Hepatocyte (in vitro differentiated cells): ENCODE measurements at places on chromosomes 5 and 9.

DNA sequence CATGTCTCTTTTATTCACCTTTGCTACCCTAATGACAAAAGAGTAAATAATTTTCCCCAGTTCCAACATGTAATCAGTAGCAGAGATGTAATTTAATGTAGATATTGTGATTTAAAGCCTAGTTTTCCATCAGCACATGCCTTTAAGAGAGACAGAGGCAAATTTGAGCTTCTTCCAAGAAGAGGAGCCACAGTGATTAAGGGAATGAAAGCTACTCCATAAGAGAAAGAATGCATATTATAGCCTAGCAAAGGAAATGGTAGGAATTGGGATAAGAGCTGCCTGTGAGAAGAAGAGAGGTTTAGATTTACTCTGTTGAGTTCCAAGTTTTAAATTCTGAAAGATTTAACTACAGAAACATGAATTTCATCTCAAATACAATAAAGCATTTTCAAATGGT lies 591.0 kb upstream of the DMAC1 start:
- no peak for DNase-seq

DNA sequence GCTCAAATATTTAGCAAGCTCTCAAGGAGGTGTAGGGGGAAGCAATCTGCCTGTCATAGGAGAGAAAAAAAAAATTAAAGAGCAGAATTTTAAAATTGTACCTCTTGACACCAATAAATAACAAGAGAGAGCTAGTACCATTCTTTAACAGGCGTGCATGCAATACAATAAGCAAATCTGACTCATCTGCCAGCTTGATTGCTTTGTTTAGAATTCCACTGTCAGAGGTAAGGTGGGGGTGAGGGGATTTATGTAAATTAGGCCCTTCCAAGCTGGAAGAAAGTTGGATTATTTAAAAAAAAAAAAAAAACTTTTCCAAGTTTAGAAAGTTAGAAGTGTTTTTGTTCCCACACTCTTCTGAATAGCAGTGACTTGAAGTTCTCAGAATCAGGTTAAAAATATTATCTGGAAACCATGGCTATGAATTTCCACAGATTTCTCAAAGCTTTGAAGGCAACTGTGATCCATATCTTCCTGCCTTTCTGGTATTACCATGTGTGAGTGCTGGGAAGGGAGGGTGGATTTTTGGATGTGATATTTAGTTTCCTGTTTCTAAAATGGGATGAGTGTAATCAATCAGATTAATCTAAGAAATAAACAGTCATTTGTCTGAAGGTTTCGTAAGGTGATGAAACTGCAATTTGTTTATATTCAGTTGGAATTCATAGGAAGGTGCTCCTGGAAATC lies 477.5 kb downstream of the TLE4 start:
- DNase-seq: no peak

DNA sequence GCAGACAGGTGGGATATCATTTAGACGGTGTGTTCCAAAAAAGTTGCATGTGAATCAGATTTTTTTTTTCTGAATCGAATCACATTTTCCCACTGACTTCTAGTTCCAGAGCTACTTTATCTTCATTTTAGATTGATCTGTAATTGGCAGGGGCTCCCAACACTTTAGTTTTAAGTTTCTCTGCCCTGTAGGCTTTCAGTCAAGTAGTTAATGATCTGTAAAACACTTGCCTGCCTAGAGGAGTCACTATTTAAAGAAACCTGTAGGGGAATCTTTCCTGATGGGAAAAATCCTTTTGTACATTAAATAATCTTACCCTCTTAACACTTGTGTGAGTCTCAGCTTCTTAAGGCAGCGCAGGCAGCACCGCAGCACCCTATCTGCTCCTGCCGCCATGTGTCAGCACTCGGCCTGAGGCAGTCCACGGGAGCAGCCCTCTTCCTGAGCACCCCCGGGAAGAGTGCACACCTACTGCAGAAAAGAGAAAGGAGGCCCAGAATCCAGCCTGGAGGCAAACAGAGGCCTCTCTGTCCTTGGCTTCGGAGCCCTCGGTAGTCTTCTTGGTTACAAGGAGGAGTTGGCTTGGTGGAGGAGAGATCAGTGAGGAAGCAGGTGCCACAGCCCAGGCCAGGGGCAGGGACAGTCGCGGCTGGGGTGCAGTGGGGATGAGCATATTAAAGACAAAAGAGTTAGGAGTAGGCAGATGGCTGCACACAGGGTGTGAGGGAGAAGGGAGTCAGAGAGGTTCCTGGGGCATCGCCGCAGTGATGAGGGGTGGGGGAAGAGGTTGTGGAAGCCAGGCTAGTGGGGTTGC lies 209.3 kb downstream of the GAPVD1 start:
- DNase-seq: no peak

DNA sequence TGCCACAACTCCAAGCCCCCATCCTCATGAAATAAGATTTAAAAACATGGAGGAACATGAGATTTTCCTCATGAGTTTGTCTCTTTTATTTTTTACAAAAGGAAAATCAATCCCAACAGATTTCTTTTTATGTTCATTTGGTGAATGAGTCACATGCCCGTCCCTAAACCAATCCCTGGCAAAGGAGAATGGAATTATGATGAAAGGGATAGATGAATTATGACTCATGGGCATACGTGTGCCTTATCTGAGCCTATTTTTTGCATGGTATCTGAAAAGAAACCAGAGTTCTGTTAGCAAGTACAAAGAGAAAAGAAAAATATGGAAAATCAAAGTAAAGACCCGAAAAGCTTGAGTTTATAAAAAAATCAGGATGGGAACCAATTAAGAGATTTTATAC lies 267.5 kb upstream of the TMEM161B start:
- no peak for DNase-seq

- DNase-seq: no peak
These were observed 23.4 kb downstream of the PAEP start for GRCh38 chr9:135584934-135585333.

- peak; percentile 49 for DNase-seq
These were observed 13.9 kb downstream of the REXO4 start for GRCh38 chr9:133403766-133404453.

- DNase-seq: no peak
These were observed 49.6 kb upstream of the SMIM32 start for GRCh38 chr5:136242611-136243010.

DNA sequence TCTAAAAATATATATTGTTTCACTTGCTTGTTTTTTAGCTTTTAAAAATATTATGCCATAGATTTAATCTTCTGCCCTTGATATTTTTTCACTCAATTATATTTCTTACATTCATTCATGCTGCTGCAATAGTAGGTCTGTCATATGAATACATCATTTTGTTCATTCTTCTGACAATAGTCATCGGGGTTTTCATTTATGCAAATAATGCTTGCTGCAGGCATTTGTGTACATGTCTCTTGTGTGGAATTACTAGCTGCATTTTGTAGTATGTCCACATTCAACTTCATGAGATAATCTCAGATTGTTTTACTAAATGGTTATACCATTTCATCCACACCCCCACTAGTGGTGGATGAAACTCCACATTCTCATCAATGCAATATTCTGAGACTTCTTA lies 5.3 kb upstream of the PLPP1 start:
- DNase-seq: no peak

- no peak for DNase-seq
These were observed 152.9 kb upstream of the PHYKPL start for GRCh38 chr5:178385496-178385890.

DNA sequence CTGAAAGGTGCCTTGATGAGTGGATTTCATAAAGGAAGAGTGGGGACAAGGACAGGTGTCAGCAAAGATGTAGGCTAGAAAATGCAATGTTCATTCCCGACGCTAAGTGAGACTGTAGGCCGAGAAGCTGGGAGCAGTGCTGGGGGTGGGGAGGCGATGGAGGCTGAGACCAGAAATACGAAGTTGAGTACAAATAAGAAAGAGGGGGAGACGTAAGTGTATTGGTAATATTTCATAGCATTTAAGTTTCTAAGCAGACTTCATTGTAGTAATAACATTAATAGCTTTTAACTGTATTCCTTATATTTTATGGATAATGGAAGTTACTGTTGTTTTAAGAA lies 11.0 kb downstream of the TRIP13 start:
- no peak for DNase-seq

GRCh38 chr5:54704333-54704732 lies 186.8 kb downstream of the SNX18 start:
- no peak for DNase-seq

GRCh38 chr9:135708164-135708563 lies 6.2 kb downstream of the KCNT1 start:
- no peak for DNase-seq

- peak; percentile 43 for DNase-seq
These were observed 984.5 kb upstream of the CDH18 start for GRCh38 chr5:20972419-20972925.

DNA sequence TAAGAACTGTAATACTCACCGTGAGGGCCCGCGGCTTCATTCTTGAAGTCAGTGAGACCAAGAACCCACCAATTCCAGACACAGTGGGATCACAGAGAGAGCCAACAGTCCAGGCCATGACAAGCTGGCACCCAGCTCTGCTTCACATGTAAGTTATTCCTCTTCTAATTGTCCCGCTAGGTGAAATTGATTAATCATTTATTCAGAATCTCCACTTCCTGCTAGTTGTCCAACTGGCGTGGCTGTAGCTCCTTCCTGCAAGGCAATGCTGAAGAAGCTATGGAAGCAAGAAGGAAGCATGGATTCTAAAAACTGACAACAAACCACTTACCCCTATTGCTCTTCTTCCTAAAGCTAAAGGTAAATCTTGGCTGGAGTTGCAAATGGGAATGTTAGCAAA lies 30.0 kb upstream of the GLRX start:
- DNase-seq: no peak

- DNase-seq: no peak
These were observed 49.4 kb downstream of the ROPN1L start for GRCh38 chr5:10490927-10491672.

DNA sequence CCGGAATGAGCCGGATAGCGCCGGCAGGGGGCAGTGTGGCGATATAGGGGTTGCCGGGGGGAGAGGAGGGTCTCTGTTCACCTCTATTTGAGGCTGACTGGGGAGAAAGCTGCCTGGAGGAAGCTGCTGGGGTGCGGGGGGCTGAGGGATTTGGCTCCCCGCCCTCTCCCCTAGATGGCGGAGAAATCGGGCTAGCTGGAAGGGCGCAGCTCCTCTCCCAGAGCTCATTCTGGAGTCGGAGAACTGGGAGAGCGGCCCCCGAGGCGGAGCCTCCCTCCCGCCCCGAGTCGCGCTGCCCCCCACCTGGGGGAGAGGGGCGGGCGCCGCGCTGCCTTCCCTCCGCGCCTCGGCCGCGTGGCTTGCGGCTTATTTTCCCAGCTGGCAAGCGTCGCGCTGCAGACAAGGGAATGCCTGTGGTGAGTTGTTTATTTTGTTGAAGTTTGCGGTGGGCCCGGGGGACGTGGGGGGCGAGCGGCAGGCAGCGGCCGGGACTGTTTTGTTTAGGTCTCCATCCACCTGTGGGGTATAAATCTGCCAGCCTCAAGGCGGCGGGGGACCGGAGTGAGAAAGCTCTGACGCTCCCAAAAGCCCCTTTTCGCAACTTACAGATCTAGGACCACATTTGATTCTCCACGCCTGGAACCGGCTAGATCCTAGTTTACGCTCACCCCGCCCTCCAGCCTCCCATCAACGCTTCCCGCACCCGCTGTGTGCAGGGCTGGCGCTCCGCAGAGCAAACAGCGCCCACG lies 4.1 kb upstream of the RGMB start:
- peak; percentile 80 for DNase-seq

- peak; percentile 76 for DNase-seq
These were observed 129.8 kb downstream of the SLC12A2 start for GRCh38 chr5:128213340-128213739.

DNA sequence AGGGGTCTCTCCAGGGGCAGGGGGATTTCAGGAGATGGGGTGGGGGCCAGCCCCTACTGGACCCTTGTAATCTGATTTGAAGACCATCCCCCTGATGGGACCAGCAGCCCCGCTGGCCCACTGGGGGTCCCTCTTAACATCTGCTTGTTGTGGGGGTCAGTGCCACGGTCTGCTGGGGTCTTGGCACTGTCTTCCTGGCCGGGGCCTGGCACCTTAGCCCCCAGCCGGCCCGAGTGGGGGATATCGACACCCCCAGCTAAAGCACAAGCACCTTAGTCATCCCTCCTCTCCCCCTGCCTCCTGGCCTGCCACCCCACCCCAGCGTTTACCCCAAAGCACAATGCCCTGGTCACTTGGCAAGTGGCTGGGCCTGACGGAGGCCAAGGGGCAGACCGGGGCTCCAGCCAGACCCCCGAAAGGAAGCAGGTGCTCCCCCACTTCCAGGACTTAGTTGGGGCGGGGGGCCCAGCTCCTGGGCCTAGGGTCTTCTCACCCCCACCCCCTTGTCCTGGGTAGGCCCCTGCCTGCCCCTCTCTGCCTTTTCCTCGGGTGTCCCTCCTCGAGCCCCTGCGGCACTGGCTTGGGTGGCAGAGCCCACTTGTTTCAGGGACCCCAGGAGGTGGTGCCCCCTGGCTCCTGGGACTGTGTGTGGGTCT lies 1.4 kb upstream of the NFX1 start:
- DNase-seq: no peak

DNA sequence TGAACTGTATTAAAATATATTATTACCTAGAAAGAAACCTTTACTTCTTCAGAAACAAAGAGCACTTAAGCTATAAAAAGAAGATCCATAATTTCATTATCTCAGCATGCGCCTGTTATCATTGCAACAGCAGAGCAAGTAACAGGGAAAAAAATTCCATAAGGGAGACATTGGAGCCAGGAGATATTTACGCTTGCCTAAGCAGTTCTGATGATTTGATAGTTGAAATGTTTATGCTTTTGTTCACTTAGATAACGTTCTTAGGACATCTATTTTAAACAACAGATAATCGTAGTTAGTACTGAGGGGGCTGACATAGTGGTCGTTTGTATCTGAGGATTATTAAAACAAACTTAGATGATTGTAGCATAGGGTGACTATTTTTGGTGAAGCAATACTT lies 252.5 kb downstream of the NNT start:
- no peak for DNase-seq

DNA sequence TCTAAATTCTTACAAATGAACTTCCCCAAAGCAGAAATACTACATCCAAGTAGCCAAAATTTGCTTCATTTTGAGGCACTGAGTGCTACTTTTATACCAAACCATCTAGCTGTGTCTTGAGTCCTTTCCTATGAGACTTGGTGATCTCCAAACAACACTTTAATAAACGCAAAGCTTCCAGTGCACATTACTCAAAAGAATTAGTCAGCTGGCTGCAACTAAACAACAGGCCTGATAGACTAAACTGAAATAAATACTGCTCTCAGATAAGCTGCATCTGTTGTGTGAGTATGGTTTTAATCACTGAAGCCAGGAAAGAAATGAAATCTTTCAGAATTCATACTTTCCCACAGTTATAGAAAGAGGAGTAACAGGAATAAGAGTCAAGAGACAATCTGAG lies 80.3 kb downstream of the VCAN start:
- peak; percentile 11 for DNase-seq

- DNase-seq: no peak
These were observed 7.9 kb upstream of the AMBP start for GRCh38 chr9:114086009-114086408.

GRCh38 chr9:98444601-98445000 lies 189.2 kb upstream of the TBC1D2 start:
- DNase-seq: no peak

GRCh38 chr5:136033848-136034247 lies 5.1 kb downstream of the TGFBI start:
- no peak for DNase-seq
